ENCODE measurements at places on chromosomes 13 and 19.

DNA sequence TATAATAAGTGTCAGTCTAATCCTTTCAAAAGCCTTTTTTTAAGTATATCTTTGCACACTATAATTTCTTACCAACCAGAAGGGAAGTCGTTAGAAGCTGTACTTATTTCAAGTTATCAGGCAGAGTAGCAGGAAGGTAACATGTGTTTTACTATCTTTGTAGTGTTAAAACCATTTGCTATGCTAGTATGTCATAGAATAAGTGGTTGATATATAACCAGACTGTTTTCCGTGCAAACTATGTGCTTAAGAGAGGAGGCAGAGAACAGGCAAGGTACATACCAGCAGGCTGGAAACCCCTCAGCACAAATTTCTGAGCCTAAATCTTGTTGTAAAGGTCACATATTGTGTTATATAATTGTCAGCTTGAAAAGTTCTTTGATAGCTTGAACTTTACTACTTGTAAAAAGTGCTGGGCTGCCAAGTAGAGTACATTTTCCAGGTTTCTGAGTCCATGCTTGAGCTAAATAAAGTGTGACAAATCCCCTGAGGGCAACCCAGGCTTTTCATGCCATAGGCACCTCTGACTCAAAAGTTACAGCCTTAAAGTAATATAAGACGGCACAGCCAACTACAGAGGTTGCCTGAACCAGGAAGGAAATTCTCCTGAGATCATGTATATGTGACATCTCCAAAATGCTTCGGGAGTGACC is 1297.4 kb downstream of the PCDH9 start:
- DNase-seq: no peak

- DNase-seq: no peak
Measured at GRCh38 chr19:10661946-10662345, 7.8 kb downstream of the ILF3 start.

GRCh38 chr19:34284505-34284904 is 30.2 kb downstream of the GARRE1 start:
- no peak for DNase-seq

- DNase-seq: no peak
Measured at GRCh38 chr13:59653916-59654315, 509.8 kb downstream of the DIAPH3 start.

GRCh38 chr19:58166708-58167280 is 16.1 kb upstream of the ZNF274 start:
- no peak for DNase-seq

- no peak for DNase-seq
Measured at GRCh38 chr13:94280349-94280748, 199.1 kb downstream of the DCT start.

- DNase-seq: no peak
Measured at GRCh38 chr13:111472559-111473460, 152.4 kb downstream of the TEX29 start.

DNA sequence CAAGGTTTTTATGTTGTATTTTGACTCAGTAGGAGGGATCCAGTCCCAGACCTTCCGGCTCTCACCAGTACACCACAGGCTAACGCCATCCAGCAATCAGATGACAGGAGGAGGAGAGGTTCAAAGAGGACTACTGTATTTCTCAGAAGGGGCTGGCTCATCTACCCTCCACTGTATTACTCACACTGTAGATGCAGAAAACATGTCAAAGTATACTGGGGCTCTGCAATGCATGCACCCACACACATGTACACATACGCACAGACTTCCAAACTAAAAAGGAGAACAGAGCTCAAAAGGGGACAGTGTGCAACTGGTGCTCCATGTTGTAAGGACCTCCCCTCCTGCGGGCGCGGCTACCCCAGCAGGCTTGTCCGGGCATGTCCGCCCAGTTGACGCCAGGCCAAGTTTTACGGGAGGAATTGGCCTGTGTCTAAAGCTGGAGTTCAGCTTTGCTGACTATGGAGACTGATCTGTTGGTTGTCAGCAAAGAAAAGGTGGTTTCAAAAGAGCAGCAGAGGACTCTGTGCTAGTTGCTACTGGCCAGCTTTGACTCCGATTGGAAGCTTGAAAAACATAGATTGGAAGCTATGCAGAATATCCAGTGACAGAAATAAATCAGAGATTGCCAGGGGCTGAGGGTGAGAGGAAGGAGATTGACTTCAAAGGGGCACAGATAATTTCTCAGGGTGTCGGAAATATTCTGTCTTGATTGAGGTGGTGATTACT is 314.2 kb downstream of the DLEU7 start:
- DNase-seq: no peak

- DNase-seq: no peak
Measured at GRCh38 chr13:21040120-21040826, 21.1 kb downstream of the LATS2 start.

DNA sequence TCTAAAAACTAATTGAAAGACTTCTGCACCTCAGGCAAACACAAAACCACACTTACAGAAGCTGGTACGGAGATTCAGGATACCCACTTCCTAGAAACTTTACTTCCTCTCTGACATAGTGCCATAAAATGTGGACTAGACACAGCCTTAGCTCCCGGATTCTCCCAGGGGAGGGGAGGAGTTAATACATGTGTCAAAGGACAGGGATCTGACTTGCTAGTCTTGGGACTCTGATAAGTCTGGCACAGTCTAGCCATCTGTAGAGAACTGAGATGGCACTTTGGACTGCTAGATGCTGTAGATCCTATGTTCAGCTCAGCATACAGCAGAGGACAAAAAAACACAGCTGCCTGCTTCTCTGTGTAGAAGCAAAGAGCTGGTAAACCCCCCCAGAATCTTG is 769.8 kb upstream of the MIR17HG start:
- no peak for DNase-seq

GRCh38 chr19:14345116-14345763 is 36.0 kb upstream of the ADGRE5 start:
- no peak for DNase-seq

- DNase-seq: no peak
Measured at GRCh38 chr13:26310470-26310869, 56.5 kb downstream of the CDK8 start.

DNA sequence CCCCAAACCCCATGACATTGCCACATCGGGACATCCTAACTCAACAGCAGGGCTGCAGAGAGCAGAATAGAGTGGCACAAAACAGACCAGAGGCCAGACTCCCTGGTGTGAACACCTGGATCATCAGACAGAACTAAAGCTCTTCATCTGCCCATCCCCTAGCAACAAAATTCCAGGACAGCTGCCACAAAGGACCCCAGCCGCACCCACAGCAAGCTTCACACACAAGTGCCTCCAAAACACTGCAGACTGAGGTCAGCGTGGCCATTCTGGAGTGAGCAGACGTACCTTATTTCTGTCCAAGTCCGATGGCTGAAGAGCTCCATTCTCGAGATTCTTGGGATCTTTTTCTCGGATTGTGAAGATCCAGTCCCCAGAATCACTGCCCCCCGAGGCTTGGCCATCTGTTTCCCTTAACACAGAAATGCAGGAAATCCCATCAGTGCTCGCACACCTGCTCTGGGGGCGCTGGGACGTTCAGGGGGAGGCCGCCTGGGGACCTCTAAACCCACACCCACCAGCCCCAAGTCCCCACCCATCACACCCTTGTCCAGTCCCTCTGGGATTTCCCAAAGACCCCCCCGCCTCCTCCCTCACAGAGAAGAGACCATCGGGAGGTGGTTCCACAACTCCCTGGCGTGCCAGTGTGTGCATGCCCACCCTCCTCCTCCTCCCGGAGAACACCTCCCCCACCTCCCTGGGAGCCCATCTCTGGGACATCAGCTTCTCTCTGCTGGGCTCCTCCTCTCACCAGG is 115.2 kb downstream of the STK24 start:
- no peak for DNase-seq

DNA sequence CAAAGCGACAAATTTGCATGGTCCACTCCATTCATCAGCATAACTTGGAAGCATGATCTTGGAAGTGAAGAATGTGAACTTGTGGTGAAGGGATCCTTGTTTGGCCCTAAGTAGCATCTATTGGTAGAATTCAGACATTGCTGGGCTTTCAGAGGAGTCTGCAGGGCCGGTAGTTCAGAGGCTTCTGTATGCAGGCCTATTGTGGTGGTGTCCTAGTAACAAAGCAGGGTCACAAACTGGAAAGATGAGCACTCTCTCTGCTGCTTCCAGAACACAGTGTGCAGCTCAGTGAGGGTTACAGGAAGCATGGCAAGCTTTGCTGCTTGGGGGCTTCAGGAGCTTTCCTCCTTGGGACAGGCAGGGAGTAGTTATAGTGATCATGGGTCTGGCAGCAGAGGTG is 206.0 kb downstream of the TDRD3 start:
- DNase-seq: no peak

GRCh38 chr19:3398900-3399278 is 32.5 kb downstream of the NFIC start:
- DNase-seq: no peak

DNA sequence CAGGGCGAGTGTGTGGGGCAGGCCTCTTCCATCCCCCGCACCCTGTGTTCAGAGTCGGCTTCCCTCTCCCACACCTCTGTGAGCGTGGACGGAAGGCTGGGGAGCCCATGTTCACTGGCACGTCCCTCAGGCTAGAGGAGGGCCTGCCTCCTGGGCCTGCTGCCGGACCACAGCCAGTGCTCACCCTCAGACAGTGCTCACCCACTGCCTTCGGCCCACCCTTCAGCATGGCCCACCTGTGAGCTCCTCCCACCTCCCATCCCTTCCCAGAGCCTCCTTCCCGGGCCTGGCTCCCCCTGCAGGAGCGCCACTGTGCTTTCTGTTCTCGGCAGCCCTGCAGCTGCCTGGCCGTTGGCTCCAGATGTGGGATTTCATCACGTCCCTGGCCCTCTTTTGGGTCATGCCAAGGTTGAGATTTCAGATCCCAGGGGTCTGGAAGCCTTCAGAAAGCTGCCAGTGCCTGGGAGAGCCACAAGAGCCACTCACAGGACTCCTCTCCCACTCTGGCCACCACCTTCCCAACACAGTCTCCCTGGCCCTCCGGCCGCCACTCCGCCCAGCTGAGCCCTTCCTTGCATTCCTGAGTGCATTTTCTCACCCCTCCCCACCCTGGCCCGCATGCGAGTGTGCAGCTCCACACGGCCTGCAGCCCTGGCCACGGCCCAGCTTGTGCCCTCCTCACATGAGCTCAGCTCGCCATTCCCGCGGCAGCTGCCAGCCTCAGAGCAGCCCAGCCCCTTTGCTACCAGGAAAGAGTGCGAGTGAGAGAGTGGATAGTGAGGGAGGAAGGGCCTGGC is 25.3 kb downstream of the CAPN12 start:
- no peak for DNase-seq

DNA sequence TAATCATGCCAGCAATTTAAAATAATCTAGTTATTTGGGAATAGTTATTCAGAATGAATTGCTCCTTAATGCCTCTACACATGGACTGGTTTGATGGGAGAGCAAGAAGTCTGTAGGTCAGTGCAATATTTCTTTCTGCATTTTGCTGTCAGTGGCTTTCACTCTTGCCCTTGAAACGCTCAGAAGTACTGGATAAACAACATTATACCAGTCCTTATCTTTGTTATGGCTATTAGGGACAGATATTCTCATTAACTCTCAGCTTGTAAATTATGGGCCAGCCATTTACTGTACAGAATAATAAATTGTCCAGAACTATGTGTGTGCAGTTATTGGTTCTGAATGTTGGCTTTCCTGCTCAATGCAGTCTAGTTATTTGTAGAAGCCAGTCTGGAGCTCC is 224.4 kb downstream of the OXGR1 start:
- DNase-seq: no peak

- DNase-seq: no peak
Measured at GRCh38 chr13:26991508-26992181, 180.0 kb downstream of the USP12 start.

DNA sequence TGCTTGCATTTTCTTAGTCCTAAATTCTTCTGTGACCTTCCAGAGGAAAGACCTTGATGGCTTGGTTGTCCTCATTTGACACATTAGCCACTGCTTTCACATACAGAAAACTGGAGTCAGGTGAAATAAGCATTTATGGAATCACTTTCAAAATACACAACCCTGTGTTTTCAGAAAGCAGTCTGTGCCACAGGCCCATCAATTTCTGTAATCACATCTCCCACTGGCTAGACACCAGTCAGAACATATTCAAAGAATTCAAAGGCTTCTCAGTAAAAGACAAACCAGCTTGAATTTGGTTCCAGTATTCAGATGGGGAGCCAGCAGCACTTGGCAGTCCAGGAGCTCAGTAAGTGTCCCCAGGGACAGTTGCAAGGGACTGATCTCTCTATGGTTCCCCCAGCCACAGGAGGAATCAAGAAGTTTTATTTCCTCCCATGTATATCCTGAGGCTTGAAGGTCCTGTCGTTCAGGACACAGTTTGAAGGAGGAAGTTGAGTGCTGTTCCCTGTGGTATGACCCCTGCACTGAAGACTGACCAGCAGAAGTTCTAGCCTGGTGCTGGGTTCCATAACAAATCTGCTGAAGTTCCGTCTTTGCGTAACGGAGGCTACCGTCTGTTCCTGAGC is 214.3 kb downstream of the FOXO1 start:
- no peak for DNase-seq

GRCh38 chr19:3189702-3190469 is 4.2 kb downstream of the NCLN start:
- no peak for DNase-seq

DNA sequence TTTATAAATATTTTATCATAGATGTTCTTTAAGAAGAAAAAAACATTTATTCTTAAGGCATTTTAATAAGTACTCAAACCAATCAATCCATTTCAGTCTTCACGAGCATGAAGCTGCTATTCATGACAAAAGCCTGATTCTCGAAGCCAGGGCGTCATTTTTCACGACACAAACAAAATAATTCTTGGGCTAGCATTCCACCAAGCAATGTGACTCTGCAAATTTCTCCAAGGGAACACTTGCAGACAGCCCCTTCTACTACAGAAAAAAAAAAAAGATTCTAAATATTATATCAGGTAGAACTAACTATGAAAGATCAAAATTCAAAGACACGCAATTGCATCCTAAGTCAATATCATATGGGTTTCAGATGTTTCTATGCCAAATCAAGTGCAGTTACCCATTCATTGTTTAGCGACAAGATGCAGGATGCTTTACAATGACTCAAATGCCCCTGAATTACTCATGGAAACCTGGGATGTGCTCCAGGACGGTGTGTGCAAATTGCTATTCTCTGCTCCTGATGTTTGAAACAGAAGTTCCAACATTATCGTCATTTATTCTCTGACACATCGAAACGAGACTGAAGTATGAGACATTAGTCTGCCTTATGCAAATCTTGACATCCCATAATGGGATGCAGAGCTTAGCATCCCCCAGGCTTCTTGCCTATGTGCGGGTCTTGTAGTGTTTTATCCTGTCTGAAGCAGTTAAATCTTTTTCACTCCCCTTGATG is 517.7 kb downstream of the MYO16 start:
- no peak for DNase-seq

Data from iPS DF 19.7 (cell line).